ENCODE measurements at places on chromosomes 7 and 10.

- no peak for DNase-seq
Measured at GRCh38 chr7:106119719-106120118, 7.6 kb upstream of the SYPL1 start.

- no peak for DNase-seq
Measured at GRCh38 chr10:13705526-13706174, 118.9 kb downstream of the PRPF18 start.

DNA sequence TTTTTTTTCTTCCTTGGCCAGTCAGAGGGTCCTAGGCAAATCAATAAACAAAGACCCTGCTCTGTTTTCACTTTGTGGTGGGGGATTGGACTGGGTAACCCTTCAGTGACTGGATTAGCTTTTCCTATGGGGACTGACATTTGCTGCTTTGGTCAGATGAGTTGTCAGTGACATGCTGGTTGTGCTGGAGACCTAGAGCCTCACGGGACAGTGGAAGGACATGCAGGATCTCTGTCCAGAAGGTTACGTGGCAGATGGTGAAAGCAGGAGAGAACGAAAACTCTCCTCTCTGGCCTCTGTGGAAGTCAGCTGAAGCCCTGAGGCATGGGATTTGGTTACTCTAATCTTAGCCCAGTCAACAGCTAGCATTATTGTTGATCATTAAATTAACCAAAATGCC lies 90.0 kb upstream of the BMPER start:
- DNase-seq: no peak

DNA sequence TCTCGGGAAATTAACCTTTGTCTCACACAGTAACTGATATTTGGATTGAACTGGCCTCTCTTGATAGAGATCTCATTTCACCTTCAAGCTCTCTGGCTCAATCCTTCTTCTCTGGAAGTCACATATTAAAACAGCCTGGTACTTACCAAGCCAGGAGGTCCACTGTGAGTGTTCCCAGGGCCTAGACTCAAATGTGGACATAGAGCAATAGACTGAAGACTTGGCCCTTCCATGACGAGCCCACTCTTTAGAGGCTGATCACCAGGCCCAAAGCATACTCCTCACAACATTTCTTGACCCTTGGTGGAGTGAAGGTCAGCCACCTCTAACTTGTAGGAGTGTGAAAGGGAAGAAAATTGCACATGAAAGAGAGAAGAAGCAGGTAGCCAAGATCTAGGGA lies 38.5 kb downstream of the COL1A2 start:
- DNase-seq: no peak
